HS-27A (cell line): ENCODE measurements at places on chromosomes 3 and 15.

GRCh38 chr15:76187163-76187562 lies 124.1 kb downstream of the ETFA start:
- no peak for DNase-seq

DNA sequence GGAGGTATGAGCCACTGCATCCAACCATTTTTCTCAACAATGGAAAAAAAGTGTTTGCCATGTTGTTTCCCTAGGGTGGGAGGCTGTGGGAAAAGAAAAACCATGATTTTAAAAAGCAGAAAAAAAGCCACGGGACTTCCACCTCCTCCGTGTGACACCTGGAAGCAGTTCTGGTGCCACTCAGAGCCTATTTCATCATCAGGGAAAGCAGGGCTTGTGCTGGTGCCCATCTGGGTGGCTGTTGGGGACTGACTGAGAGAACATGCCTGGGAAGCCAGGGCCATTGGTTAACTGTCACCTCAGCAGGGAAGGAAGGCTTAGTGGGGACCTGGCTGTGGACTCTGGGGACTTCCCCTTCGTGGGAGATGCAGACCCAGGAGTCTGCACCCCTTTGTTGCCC lies 7.3 kb downstream of the RNU5B-1 start:
- DNase-seq, result no peak

DNA sequence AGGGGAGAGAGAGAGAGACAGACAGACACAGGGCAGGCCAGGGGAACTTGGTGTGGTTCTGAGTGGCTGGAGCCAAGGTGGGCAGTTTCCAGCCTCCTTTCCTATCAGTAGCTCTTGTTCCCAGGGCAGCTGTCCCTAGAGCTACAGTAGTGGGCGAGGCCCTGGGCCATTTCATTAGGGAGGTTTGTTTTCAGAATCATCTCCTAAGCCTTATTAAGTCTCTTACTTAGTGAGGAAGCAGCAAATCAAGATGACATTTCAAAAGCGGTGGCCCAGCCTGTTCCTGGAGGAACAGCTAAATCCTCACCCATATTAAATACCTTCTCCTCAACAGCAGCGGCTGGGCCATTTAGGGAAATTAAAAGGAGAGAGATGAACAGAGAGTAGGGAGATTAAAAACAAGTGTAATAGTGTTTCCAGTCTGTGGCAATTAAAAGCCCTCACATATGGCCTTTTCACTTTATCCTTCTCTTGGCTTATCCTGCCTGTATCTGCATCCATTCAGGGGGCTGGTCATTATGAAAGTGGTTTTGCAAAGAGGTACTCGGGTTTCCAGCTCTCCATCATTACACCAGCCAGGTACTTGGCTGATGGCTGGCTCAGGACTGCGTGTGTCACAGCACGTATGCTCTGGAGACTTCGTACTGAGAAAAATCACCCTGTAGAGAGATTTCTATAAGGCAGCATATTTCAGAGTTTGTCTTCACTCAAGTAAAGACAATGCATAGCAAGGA lies 91.9 kb upstream of the PRR23C start:
- no peak for DNase-seq

DNA sequence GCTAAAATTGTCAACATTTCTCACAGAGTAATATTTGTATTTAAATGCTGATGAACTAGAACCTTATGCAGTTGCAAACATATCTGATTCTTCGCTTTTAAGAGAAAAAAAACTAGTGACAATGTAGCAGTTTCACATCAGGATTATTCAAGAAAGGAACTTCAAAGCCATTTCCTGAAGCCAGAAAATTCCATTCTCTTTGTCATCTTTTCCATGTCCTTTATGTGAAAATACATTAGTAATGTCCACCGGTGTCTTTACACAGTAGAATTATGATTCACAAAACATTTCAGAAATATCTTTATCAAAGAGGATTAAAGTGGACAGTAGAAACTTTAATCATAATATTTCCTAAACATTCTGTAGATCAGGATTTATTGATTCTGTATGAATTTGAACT lies 12.7 kb upstream of the LXN start:
- no peak for DNase-seq

GRCh38 chr3:28317438-28318022 lies 31.0 kb upstream of the ZCWPW2 start:
- no peak for DNase-seq

GRCh38 chr15:40069178-40070165 lies 30.5 kb upstream of the SRP14 start:
- DNase-seq, result peak; percentile 78

GRCh38 chr15:62242999-62243398 lies 77.9 kb upstream of the C2CD4B start:
- DNase-seq, result no peak

- DNase-seq, result peak; percentile 5
These were observed 36.0 kb downstream of the MNS1 start for GRCh38 chr15:56428821-56429458.

- DNase-seq, result no peak
These were observed 75.0 kb downstream of the SEMA5B start for GRCh38 chr3:122952520-122952919.
